HepG2 (cell line): ENCODE measurements at places on chromosomes 16 and 17.

- H3K4me3 ChIP-seq: peak overlapping the region; percentile 89
- peaks cover 76% of the 10 kb centered on the region for H3K4me1 ChIP-seq
- peak overlapping the region; percentile 100 for H3K27ac ChIP-seq
- no peak for DNase-seq
Observed at GRCh38 chr17:43545383-43545632, 832 bp downstream of the ETV4 start.

- no peak overlapping the region for H3K4me3 ChIP-seq
- no peaks in the 10 kb centered on the region for H3K27me3 ChIP-seq
- DNase-seq: no peak
- no peaks in the 10 kb centered on the region for H3K36me3 ChIP-seq
- no peaks in the 10 kb centered on the region for H3K4me1 ChIP-seq
Observed at GRCh38 chr17:34765291-34765690, 185.9 kb downstream of the TMEM132E start.

DNA sequence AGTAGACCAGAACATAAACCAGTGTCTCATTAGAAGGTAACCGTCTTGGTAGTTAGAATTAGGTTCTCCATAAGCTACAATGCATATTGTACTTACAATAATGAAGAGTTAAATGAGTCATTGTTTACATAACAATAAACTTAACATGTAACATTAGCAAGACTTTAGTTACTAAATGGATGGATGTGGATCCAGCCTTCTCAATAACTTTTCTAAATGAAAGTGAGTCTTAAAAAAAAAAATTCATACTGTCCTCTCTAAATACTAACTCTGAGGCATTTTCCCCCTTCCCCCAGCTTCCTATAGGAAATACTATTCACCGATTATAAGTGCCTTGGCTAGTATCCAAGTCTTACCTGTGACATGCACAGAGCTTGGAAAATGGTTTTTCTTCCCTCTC, 155.3 kb downstream of the CYB561 start:
- H3K36me3 ChIP-seq: no peaks in the 10 kb centered on the region
- H3K4me1 ChIP-seq: no peaks in the 10 kb centered on the region
- no peak overlapping the region for H3K27ac ChIP-seq
- H3K27me3 ChIP-seq: no peaks in the 10 kb centered on the region

- no peaks in the 10 kb centered on the region for H3K36me3 ChIP-seq
- peaks cover 72% of the 10 kb centered on the region for H3K4me1 ChIP-seq
- H3K27me3 ChIP-seq: no peaks in the 10 kb centered on the region
Observed at GRCh38 chr16:28925386-28926228, 569 bp upstream of the RABEP2 start.

DNA sequence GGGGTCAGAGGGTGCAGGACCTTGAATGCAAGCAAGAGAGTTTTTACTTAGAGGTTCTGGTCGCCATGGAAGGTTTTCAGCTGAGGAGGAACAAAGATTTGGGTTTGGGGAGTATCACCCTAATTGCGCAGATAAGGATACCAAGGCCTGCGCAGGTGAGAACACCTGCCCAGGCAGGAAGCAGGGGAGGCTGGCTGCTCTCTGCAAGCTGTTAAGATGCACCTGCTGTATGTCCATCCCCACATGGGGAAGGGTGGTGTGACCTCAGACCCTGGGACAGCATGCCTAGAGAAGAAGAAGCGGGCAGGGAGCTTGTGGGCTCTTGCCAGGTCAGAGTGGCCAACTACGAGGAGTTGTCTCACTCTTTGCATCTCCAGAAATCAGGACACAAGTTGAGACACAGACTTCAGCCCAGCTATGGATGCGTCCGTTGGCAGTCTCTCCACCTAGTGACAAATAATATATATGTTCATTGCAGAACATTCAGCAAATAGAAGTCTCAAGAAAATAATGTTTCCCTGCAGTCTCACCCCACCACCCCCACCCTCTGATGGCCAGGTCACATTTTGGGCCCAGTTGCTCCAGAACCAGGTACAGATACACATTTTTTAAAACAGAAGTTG, 77.7 kb downstream of the SREBF1 start:
- no peak overlapping the region for H3K4me3 ChIP-seq
- H3K27me3 ChIP-seq: no peaks in the 10 kb centered on the region
- H3K36me3 ChIP-seq: peaks cover 2% of the 10 kb centered on the region
- no peak overlapping the region for H3K27ac ChIP-seq
- H3K4me1 ChIP-seq: peaks cover 28% of the 10 kb centered on the region

GRCh38 chr17:42133461-42134041, 10.9 kb downstream of the HSPB9 start:
- no peak overlapping the region for H3K27ac ChIP-seq
- H3K36me3 ChIP-seq: peaks cover 24% of the 10 kb centered on the region
- H3K4me1 ChIP-seq: peaks cover 48% of the 10 kb centered on the region
- H3K4me3 ChIP-seq: no peak overlapping the region
- no peak for DNase-seq

DNA sequence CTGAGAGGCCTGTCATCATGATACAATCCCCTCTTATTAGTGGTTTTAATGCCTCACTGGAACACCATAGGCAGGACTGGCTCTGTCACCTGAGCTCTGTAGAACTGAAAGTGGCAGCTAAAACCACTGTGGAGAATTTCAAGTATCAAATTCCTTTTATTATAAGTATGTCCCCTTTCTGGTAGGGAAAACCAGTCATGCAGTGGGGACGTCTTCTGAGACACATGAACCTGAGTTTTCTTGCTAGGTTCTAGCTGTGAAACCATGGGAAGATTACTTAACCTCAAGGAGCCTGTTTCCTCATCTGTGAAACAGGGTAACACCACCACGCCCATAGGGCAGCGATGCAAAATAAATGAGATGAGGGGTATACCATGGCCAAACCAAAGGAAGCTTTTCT, 4.7 kb downstream of the VAC14 start:
- peaks cover 19% of the 10 kb centered on the region; the same call in 1 of the 3 replicates for H3K36me3 ChIP-seq
- H3K4me1 ChIP-seq: peaks cover 31% of the 10 kb centered on the region
- no peak for DNase-seq
- no peak overlapping the region for H3K4me3 ChIP-seq
- H3K27ac ChIP-seq: no peak overlapping the region
- H3K27me3 ChIP-seq: no peaks in the 10 kb centered on the region

DNA sequence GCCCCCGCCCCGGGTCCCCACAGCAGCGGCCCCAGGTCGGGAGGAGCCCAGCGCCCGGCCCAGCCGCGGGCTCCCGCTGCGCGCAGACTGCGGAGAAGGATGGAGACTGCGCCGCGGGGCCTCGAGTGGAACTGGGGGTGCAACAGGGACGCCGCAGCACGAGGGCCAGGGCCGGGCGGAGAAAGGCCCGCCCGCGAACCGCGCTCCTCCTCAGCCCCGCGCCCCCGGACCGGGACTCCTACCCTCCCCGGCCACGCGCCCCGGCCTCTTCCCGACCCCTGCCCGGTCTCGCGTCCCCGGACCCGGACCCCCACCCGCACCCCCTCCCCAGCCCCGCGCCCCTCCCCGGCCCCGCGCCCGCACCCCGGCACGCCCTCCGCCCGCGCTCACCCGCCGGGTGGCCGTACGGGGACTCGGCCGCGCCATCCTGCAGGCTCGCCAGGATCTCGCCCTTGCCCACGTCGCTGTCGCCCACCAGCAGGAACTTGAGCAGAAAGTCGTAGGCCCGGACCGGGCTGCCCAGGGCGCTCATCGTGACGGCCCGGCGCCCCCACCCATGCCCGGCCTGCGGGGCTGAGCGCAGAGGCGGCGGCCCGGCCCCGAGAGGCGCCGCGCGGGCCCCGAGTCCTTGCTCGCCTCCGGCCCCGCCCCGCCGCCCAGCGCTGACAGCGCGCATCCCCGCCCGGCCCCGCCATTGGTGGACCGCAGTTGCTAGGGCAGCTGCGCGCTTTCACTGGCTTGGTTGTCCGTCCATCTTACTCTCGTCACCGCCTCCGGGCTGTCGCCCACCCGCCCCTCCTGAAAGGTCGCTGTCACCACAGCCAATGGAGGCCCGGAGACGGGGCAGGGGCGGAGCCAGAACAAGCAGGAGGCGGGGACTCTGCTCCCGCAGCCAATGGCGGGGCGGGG, at the start of gene RAB40B:
TSS of gene RAB40B (minus strand) at position 634 of the 909 bp plus-strand sequence. CDS start at position 532, 102 bp downstream.
- H3K4me3 ChIP-seq: peak within 1 kb of the TSS; percentile 82
- no peaks in the 10 kb centered on the region for H3K36me3 ChIP-seq
- H3K27ac ChIP-seq: no peak within 1 kb of the TSS
- DNase-seq: peak; percentile 96
- no peaks in the 10 kb centered on the region for H3K27me3 ChIP-seq

- H3K27ac ChIP-seq: no peak overlapping the region
- no peaks in the 10 kb centered on the region for H3K36me3 ChIP-seq
Observed at GRCh38 chr17:63116967-63117830, 151.2 kb downstream of the TANC2 start.

GRCh38 chr17:42750739-42751344, 6.0 kb upstream of the EZH1 start:
- no peaks in the 10 kb centered on the region for H3K27me3 ChIP-seq
- no peak for DNase-seq
- no peak overlapping the region for H3K27ac ChIP-seq
- no peak overlapping the region for H3K4me3 ChIP-seq

DNA sequence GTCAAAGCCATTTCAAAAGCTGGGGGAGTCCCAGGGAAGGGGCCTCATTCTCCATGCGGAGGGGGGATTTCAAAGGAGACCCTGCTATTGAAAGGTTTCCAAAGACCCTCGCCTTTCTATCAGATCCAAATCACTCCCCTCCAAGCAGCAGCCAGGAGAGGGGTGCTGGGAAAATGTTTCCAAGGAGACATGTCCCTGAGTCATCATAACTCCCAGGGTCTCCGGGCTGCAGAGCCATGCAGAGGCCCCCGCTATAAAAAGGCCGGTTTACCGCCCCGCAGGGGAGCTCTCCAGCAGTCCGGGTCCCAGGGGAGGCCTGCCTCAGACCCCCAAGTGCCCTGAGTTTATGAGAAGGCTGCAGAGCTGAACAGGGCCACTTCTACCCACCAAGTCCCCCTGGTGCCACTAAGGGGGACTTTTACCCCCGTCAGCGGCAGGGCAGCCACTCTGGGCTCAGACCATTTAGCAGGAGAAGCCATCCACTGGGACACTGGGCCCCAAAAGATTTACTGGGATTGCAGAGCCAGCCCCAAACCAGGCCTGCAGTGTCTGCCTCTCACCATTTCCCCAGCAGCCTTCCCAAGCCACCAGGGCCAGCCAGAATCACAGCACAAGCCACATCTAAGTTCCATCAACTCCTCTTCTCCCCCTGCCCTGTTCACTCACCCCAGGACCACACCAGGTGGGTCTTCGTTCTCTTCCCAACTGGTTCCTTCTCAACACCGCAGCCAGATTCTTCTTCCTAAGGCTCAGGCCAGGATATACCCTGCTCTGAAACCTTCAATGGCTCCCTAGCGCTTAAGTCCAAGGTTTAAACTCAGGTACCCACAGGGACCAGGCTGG, 234.4 kb downstream of the ZNF423 start:
- H3K27me3 ChIP-seq: peaks cover 9% of the 10 kb centered on the region; the same call in 2 of the 3 replicates
- H3K4me3 ChIP-seq: no peak overlapping the region
- H3K4me1 ChIP-seq: peaks cover 12% of the 10 kb centered on the region
- no peaks in the 10 kb centered on the region for H3K36me3 ChIP-seq

GRCh38 chr16:10776280-10776679, 32.6 kb downstream of the NUBP1 start:
- no peak overlapping the region for H3K27ac ChIP-seq
- no peak for DNase-seq
- peaks cover 11% of the 10 kb centered on the region for H3K4me1 ChIP-seq
- H3K27me3 ChIP-seq: peaks cover 27% of the 10 kb centered on the region
- H3K4me3 ChIP-seq: no peak overlapping the region
